NCI-H1092 treated with DMSO at 0.1 percent for 48 hours (cell line): ENCODE measurements at places on chromosomes 11 and 22.

DNA sequence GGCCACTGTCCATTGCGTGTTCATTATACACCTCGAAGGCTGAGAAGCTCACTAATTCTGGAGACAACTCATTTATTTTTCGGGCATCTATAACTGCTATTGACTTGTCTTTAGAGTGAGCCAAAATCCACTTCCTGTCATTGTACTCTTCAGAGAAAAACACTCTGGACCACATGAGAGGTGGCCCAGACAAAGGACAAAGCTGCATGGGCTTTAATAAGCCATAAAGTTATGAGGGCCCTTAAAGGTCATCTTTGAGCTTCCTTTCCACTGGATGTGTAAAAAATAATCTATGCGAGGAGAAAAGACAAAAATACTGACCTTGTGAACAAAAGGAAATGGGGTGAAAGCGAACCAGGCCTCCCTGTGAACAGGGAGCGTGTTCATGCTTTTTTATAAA, 63.5 kb upstream of the ZC3H12C start:
- DNase-seq, result no peak

DNA sequence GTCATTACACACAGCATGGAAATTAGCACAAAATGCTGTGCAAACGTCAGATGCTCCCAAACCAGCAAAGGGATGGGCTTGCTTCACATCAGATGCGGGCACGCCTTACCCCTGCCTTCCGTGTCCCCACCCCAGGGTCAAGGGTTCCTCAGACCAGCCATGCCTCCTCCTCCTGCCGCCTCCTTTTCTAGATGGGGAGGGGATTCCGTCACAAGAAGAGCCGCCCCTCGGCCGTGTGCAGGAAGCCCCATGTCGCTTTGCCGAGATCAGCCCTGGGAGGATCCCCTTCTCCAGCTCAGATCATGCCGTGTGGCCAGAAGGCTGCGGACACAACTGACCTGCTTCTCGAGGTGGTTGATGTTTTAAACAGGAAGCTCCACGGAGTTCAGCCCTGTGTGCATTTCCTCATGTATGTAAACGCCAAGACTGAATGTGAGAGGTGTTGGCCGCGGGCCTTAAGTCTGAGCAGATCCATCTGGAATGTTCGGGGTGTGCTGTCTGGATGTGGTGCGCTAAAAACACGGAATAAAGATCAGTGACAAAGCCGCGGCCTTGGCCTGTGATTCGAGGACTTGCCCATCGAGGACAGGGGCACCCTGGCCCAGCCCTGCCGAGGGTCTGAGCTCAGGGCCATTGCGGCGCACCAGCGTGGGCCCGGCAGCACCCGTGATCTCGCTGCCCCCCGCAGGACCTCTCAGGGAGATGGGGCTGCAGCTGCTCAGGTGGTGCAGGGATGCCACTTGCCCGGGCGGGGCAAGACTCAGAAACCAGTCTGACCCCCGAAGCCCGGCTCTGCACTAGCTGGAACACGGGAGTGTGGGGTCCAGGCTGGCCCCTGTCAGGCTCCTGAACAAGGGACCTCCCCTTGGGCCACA, 412.9 kb downstream of the TBC1D22A start:
- DNase-seq, result no peak

DNA sequence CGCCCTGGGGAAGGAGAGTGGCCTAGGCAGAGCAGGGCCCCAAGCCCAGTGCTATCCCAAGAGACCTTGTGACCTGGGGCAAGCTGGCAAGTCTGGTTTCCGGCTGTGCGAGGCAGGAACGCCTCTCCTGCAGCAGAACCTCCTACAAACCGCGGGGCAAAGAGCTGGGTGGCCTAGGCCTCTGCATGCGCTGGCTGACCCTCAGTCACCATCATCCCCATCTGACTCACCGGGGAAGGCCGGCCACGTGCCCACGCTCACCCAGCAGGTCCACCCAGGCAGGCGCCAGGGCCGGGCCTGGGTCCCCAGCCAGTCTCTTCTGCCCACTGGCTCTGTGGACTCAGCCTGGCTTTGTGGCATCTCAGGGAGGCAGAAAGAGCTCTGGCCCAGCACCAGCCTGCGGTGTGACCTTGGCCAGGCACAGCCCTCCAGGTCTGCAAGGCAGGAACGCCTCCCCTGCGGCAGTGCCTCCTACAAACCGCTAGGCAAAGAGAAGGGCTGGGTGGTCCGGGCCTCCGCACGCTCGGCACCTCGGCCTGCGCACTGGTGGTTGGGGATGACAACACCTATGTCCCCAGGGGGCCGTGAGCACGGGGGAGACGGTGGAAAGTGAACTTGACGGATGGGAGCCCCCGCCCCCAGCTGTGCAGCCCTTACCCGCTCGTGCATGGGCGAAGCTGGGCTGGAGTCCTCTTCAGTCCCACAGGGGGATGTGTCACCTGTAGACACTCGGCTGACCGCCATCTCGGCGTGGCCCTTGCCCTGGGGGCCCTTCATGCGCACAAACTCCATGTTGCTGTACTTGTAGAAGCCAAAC, 38.2 kb downstream of the KIAA0930 start:
- DNase-seq, result no peak

DNA sequence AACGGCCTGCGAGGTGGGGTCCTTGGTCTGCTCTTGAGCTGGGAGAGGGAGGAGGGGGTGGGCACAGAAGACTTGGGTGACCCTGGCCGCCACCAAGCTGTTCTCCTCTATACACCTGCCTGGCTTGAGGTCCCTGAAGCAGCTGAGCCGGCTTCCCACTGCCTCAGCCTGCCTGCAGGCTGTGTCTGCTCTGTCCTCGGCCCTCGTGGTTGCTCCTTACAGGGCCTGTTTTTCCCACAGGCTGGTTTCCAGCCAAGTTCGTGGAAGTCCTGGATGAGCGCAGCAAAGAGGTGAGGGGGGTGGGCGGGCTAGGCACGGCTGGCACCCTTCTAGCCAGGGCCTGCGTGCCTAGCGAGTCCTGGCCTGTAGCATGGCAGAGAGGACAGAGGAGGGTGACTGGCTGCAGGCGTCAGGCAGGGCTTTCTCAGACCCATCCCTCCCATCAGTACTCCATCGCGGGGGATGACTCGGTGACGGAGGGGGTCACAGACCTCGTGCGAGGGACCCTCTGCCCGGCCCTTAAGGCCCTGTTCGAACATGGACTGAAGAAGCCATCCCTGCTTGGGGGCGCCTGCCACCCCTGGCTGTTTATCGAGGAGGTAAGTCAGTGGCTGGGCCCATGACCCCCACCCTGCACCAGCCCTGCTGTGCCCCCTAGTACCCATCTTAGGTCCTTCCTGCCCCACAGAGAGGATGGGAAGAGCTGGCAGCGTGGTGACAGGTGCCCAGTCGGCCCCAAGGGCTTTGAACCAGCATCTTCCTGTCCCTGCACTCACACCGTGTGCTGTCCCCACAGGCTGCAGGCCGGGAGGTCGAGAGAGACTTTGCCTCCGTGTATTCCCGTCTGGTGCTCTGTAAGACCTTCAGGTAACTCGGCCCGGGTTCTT, 37.7 kb downstream of the SGSM3 start:
- DNase-seq, result no peak

DNA sequence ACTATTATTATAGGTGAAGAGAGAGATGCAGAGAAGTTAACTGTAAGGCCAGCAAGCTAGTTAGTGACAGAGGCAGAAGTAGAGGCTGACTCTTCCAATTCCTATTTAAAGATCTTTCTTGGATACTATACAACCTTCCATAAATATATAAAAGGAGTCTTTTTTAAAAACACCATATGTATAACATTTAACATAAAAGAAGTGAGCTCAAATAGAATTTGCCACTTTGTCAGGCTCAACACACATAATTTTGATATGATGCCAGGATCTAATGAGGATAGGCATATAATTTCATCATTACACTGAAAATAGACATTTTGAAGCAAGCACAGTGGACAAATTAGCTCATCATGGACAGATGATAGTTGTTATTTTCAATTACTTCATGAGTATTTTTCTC, 64.1 kb upstream of the MPPED2 start:
- no peak for DNase-seq

DNA sequence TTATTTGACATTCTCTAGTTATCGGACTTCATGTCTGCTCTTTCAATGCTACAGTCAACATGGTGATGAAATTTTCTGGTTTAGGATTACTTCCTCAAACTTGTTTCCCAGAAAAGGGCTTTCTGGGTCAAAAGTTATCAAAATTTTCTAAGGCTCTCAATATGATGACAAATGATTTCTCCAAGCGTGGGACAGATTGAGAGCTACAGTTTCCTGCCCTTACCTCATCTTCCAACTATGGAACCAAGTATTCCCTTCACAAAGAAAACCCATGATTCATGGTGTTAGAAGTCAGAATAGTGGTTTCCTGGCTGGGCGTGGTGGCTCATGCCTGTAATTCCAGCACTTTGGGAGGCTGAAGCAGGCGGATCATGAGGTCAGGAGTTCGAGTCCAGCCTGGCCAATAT, 17.8 kb downstream of the MYO18B start:
- no peak for DNase-seq

GRCh38 chr11:69010964-69011623, 2.0 kb downstream of the MRGPRF start:
- no peak for DNase-seq

- DNase-seq, result no peak
These were observed 97.0 kb downstream of the RDX start for GRCh38 chr11:110199184-110199981.

GRCh38 chr22:46064966-46065666, 85.2 kb upstream of the PPARA start:
- DNase-seq, result no peak

DNA sequence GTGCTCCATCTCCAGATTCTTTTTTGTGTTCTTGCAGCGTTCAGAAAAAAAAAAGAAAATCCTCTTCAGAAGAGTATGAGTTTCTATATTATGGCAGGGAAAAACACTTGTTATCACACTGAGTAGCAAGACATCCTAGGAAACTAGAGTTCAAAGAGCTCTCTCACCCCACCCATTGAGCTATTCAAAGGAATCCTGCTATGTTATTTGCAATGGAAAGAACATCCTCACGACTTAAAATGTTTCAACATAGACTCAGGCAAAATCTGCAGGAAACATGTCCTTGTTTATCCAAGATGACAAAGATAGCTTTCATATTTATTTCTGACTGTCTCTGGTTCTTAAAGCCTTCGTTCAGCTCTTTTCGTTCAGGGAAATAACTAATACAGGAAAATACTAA, 331.6 kb upstream of the ANO5 start:
- no peak for DNase-seq

- DNase-seq, result no peak
These were observed 162.7 kb downstream of the HIPK3 start for GRCh38 chr11:33419924-33420323.

DNA sequence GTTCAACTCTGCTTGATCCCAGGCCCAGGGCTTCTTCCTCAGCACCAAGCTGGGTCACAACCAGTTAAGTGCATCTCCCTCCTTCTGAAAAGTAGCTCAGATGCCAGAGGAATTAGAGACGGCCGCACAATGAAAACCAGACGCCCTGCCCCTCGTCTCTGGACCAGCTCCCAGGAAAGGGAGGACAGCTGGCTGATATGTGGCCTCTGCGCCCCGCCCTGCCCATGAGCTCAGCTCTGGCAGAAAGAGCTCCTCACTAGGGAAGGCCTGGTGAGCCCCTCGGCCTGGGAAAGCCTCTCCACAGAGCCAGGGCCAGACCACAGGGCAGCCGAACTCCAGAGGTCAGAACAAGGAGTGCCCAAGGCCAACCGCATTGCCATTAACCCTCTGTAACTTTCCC, 18.1 kb upstream of the SCGB1A1 start:
- no peak for DNase-seq

GRCh38 chr22:30301995-30302809, 12.9 kb upstream of the CASTOR1 start:
- DNase-seq, result no peak

- no peak for DNase-seq
These were observed 21.3 kb downstream of the GRIK4 start for GRCh38 chr11:120532832-120533196.

GRCh38 chr11:44324749-44325525, 15.0 kb upstream of the ALX4 start:
- DNase-seq, result peak; percentile 76

GRCh38 chr11:43937434-43938411, 4.7 kb upstream of the C11orf96 start:
- no peak for DNase-seq

DNA sequence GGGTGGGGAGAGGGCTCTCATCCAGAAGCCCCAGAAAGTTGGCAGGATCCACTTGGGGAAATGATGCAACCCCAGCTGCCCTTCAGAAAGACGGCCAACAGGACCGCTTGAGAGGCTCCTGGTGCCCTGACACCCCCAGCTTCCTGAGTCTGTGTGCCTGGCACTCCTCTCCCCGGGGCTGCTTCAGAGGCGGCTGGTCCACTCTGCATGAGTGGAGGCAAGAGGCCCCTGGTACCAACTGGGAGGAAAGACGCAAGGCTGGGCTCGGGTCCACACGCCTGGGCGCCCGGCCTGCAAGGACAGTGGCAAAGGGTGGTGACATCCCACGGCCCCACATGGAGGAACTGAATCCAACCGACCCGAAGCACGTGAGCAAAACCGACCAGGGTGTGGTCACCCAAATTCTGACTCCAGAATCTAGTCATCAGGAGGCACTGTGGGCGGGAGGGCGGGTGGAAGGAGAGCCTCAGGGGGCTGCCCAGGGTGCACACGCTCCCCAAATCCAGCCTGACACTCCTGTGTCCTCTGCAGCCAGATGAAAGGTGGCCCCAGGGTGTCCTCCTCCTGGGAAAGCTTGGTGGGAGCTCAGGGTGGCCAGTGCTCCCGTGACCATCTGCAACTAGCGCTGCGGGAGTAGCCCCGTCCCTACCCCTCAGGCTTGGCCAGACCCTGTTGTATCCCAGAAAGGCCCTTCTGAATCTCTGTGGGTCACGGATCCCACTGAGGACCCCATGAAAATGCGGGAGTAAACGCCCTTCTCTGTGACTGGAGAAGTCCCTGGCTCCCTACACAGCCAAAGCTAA, 3.7 kb downstream of the RNH1 start:
- DNase-seq, result no peak

- DNase-seq, result no peak
These were observed 17.2 kb downstream of the MYEOV start for GRCh38 chr11:69310934-69311766.

GRCh38 chr11:42253156-42253555, 793.7 kb upstream of the LRRC4C start:
- no peak for DNase-seq

- DNase-seq, result peak; percentile 83
These were observed 6.5 kb downstream of the POU2AF1 start for GRCh38 chr11:111372538-111372937.

- no peak for DNase-seq
These were observed 113.0 kb upstream of the MTMR2 start for GRCh38 chr11:96036863-96037262.

DNA sequence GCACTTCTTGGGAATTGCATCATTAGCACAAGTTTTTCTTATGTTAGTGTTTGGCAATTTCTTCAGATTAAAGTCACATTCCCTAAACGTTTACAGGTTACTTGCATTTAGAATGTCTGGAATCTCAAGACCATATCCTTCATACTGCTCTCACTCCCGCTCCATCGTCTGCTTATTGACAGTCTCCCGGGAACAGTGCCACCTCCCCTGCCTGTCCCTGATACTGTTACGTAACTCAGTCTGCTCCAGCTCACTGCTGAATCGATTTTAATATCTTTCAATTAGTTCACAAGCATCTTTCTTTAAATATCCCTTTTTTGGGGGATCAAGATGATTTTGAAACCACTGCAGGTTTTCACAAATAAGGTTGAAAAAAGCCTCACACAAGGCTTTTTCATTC, 48.2 kb downstream of the GLYATL2 start:
- DNase-seq, result peak; percentile 27
